ENCODE measurements at places on chromosomes 2 and 18.

DNA sequence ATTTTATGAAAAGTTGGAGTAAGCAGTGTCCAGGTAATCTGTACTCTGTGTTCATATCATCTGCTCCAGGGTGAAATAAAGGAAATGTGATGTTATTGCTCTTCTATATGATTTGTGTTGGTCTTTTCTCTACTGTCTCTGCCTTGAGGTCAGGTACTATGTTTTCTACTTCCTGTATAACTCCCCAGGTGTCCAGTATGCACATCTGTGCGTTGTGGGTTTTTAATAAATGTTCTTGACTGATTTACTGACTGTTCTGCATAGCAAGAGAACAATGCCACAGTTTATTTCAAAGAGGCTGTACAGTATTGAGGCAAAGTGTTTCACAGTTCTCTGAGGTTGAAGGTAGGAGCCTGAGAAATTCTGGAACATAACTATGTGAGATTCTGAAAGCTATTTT is 89.7 kb downstream of the BABAM2 start:
- no peak for DNase-seq

- DNase-seq, result no peak
Observed at GRCh38 chr2:183610724-183611123, 486.5 kb downstream of the NUP35 start.

- peak; percentile 41 for DNase-seq
Observed at GRCh38 chr18:70288851-70289328, at the start of gene SOCS6. Gene SOCS6, plus strand, starts transcription at chr18:70289045. Its CDS starts 35,624 bp downstream, at chr18:70324669.

GRCh38 chr2:84424152-84424551 is 34.9 kb downstream of the SUCLG1 start:
- DNase-seq, result no peak

DNA sequence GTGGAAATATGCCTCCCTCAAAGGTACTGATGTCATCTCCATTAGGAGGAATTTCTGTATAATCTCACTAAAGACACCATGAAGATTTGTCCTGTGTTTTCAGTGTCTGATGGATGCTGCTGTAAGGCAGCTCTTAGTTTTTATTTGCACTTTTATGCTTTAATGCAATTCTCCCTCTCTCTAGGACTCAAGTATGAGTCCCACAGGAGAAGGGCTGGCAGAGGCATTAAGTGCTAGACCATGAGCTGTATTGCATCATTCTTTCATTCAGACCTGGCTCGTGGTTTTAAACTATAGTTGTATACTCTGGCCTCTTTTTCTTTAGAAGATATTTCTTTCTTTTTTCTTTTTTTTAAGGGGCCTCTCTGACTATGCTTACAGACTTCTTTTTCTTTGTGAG is 805.6 kb downstream of the DPP10 start:
- DNase-seq, result no peak

DNA sequence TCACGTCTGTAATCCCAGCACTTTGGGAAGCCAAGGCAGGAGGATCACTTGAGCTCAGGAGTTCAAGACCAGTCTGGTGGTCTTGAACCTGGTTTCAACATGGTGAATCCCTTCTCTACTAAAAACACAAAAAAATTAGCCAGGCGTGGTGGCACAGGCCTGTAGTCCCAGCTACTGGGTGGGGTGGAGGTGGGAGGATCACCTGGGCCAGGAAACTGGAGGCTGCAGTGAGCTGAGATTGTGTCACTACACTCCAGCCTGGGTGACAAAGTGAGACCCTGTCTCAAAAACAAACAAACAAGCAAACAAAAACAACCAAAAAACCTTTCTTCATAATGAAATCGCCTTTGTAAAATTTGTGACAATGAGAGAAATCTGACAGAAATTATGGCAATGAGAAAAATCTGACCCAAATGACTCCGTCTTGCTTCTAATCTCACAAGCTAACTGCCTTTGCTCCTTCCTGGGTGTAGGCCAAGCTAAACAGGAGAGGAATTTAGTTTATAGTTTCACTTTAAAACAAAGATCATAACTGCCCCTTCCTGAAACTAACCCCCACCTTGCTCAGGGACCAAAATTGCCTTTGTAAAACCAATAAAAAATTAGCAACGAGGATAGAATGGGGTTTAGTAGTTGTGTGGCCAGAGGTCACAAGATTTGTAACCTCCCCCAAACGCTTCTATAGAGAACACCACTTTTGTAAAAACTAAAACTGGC is 60.7 kb upstream of the KIF5C start:
- no peak for DNase-seq

DNA sequence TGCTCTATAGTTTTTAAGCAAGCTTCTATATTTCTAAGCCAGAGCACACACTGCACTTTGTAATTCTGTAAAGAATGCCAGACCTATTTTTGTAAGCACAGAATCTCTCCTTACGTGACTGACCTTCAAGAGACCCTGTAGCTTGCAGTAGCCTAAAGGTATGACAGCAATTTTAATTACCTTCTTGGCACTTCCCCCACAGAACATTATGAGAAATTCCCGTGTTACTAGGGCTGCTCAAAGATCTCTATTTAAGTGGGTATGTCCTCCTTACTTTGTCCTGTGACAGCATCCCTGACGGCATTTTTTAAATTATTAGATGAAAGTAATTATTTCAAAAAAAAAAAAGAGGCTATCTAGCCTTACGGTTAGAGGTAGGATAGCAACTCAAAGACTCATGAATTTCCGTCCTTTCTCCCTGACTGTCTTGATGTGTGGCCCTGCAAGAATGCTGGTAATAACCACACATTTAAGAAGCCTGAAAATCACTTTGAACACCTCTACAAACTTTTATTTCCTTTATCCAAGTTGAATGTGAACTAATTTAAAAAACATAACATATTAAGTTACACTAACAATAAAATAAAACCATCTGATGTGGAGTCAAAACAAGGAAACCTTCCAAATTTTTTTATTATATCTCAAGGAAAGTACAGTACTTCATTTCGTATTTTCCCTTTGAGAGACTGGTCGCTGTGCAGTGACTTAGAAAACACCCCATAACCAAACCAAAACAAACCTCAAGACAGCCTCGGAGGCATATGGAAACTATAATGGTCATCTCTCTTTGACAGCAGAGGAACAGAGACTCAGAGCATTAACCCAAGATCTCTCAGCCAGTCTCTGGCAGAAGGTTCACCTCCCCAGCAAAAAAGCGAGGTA is 54.9 kb downstream of the THUMPD2 start:
- DNase-seq, result no peak

GRCh38 chr2:55314985-55315384 is 46.0 kb upstream of the MTIF2 start:
- DNase-seq, result no peak

GRCh38 chr2:112712903-112713584 is 7.8 kb upstream of the NT5DC4 start:
- no peak for DNase-seq

DNA sequence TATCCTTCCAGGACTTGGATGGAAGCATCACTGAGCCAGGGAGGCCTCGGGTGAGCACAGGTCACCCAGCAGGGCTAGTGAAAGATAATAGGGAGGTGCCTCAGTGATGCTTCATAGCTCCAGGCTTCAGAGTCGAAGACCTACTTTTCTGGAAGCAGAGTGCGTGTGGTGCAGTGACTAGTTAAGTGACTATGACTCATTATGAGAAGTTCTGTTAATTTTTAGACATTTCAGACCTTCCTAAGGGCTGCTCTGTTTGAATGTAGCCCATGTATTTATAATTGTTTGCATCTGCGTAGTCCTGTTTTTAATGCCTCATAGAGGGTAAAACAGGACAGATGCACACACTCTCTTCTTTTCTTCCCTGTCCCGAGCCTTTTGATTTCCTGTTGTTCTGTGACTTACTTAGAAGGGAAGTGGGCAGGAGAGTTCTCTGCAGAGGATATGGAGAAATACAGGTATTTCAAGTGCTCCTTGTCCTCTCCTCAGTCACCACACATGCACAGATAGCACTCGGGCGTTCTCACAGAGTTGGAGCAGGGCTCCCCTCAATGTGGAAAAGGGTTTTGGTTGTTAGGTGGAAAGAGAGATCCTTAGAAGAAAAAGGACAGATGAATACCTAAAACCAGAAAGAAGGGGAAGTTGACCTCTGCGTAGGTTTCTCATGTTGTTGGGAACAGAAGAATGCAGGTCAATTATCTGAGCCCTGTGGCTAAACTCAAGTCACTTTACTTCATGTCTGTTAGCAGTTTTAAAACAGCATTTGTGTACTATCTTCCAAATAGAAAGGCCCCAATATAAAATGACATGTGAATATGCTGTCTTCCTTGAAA is 34.7 kb downstream of the RALB start:
- no peak for DNase-seq

DNA sequence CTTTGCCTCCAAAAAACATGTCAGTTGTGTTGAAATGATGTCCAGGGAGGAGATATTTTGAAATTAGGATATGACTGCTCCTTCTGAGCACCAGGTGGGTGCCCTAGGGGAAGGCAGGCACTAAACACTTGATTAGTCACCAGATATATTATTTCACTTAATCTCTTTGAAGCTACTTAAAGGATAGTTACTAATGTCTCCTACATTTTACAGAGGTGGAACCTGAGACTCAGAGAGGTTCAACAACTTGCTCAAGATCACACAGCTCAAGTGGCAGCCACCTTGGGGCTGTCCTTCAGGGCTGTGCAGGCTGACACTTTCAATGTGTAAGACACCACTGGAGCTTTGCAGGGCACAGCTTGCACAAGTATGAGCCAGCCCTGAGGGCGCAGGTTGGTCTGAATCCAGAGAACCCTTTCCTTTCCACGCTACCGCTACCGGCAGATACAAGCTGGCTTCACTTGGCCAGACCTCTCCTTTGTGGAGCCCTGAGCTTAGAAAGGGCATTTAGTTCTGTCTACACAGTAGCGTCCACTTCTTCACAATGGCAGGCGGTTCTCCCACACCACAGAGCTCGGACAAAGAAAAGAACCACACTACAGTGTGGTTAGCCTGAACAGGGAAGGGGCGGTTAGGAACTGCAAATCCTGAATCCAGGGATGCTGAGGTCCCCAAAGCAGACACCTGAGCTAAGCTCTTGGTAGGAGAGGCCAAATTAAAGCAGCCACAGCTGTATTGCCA is 16.4 kb downstream of the ALPK2 start:
- no peak for DNase-seq

DNA sequence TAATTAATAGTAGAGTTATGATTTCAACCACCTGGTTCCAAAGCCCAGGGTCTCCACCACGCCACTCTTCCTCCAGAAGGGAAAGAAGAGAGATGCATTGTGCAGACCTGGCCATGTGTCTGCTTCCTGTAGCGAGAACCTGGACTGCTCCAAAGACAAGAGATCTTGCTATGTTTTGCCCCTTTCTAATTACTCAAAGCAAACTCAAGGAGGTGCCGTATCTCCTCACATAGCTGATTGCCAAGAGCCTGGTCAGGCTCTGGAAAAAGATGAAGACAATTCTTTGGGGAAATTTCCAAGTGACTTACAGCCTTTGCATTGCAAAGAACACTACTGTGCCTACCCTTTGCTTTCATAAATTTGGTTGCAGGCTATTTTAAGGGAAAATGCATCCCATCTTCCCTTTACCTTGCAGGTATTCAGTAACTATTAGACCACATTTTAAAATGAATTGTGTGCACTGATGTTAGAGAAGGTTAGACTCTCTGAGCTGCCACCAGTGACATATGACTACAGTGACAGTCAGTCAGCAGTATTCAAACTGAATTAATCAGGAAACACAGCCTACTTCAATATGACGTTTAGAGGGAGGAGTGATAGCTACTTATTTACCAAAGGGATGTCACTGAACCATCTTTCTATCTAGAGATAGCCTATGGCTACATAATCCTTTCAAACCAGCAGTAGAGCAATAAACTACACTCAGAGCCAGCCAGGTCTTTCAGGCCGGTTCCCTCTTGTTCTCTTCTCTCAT is 842.1 kb upstream of the FANCL start:
- no peak for DNase-seq

DNA sequence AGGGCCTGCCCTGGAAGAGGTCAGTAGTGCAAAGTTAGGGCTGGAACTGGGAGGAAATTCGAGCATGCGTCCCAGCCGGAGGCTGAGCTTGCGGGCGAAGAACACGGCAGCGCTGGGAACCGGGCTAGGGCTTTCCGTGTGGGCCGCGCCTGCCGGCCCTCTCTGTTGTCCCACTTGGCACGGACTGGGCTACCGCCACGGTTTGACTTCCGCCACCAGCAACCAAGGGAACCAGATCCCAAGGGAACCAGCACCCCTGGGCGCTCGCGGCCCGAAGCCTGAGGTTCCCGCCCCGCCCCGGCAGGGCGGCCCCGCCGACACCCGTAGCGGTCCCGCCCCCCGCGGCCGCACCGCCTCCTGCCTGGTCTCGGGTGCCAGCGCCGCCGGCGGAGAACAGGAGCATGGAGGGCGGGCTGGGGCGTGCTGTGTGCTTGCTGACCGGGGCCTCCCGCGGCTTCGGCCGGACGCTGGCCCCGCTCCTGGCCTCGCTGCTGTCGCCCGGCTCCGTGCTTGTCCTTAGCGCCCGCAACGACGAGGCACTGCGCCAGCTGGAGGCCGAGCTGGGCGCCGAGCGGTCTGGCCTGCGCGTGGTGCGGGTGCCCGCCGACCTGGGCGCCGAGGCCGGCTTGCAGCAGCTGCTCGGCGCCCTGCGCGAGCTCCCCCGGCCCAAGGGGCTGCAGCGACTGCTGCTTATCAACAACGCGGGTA is at the start of gene SPR:
SPR (plus strand) TSS at position 377 of the 708 bp plus-strand sequence; CDS start at position 402, 25 bp downstream.
- peak; percentile 69 for DNase-seq

- DNase-seq, result peak; percentile 23
Observed at GRCh38 chr2:201233192-201233811, 27.0 kb upstream of the CASP8 start.

GRCh38 chr2:113324684-113325160 is 46.0 kb upstream of the PAX8 start:
- peak; percentile 28 for DNase-seq

- no peak for DNase-seq
Observed at GRCh38 chr2:117621326-117621725, 193.2 kb upstream of the DDX18 start.

DNA sequence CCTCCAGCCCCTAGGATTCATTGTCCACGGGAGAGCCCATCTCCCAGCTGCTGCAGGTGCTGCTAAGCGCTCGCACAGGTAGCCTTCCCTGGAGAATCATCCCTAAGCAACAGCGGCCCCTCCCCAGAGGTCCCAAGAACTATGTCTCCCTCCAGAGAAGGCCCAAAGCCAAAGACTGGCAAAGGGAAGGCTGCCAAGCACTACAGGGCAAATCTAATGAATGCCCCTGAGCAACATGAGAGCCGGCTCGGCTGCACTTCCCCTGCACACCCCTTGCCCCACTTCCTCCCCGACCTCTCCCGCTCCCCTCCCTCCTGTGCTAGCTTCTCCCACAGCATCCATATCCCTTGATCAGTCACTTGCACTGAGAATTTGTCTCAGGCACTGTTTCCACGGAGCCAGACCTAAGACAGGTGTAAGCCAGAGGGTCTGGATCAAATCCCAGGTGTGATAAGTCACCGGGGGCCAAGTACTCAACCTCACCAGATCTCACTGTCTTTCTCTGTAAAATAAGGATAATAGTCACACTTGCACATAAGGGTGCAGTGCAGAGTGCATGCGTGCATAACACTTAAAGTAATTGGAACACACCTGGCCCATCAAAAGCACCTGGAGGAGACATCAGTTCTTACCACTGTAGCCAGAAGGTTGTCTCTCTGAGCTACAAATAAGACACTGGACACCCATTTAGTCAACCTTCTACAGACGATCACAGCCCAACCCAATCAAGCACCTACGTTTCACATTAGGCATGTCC is 20.1 kb upstream of the COL6A3 start:
- DNase-seq, result no peak

- DNase-seq, result no peak
Observed at GRCh38 chr2:156322051-156322685, 10.4 kb downstream of the NR4A2 start.
